Osteoblast (primary cell): ENCODE measurements at places on chromosomes 13 and 19. TPM values are rescaled to one million over a fixed set of nuclear protein-coding genes. Genes with fewer than 3 reads are reported as not detected.

DNA sequence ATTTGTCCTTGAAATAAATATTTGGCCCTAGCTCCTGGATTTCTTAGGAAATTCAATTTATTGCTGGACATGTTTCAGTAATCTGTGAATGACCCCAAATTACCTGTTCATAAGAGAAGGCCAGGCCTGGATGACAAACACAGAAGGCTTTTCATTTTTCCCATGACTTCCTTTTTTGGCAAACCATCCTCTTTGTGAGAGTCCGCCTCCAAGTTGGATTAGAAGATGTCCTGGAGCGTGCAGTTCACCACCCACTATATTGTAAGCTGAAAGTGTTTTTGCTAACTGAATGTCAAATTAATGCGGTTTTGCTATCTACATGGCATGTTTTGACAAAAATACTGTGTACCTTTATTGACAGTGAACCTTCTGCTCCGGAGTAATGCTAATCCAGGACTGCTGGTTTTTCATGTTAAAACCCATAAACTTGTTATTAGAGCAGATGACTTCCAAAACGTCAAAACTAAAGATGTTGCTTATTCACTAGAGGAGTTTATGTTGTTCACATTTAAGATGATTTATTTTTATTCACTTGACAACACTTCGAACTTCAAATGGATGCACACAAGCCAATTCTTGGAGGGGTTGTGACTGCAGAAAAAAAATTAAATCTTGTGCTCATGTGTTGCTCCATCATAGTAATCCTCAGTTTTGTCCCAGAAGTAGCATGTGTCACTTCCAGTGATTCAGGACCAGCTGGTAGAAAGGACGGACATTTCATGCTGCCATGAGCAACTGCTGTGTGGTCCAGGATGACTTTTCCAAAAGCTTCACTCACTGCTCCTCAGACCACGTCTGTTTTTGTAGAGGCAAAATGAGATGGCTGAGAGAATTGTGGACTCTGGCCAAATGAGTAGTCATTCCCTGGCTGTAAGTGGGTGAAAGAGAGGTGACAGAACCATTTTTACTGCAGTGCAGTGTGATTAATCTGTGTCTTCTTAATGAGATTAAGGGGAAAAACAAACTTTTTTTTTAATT, 71.0 kb downstream of the ITGBL1 start:
- H3K4me3 ChIP-seq = no peak overlapping the region
- no peaks in the 10 kb centered on the region for H3K27me3 ChIP-seq
- DNase-seq = peak; percentile 42
- H3K36me3 ChIP-seq = no peaks in the 10 kb centered on the region
- H3K27ac ChIP-seq = peak overlapping the region; percentile 64

OSCAR gene
- total RNA-seq = 0.36 and 0.59 TPM in 2 replicates

ZNF729 gene
- not detected in 2 replicates for total RNA-seq

- no peaks in the 10 kb centered on the region for H3K27me3 ChIP-seq
- H3K27ac ChIP-seq = no peak overlapping the region
- no peak overlapping the region for H3K4me3 ChIP-seq
Measured at GRCh38 chr13:19567820-19568534, 6.6 kb upstream of the TPTE2 start.

SUPT5H gene
- 71.9 and 91.2 TPM in 2 replicates for total RNA-seq

DNA sequence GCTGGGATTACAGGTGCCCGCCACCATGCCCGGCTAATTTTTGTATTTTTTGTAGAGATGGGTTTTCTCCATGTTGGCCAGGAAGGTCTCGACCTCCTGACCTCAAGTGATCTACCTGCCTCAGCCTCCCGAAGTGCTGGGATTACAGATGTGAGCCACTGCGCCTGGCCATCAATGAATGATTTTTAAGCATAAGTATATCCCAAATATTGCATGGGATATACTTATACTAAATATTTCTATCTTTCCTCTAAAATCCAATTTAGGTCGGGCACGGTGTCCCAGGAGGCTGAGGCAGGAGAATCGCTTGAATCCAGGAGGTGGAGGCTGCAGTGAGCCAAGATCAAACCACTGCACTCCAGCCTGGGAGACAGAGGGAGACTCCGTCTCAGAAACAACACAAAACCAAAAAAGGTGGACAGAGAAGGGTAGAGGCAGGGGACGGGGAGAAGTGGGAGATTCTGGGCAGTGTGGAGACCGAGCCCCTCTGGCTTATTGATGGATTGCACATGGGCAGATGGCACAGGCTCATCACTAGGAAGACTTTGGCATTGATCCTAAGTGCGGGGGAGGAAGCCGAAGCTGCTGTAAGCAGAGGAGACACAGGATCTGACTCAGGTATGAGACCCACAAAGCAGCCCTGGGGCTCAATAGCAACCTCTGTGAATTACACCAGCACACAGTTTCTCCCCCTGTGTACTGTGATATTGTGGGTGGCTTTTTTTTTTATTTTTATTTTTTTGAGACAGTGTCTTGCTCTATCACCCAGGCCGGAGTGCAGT, 13.5 kb downstream of the ARRDC5 start:
- no peak overlapping the region for H3K4me3 ChIP-seq
- H3K27ac ChIP-seq = no peak overlapping the region
- no peaks in the 10 kb centered on the region for H3K4me1 ChIP-seq
- no peaks in the 10 kb centered on the region for H3K27me3 ChIP-seq
- H3K36me3 ChIP-seq = no peaks in the 10 kb centered on the region

GRCh38 chr19:2476451-2477140, 669 bp downstream of the GADD45B start:
- H3K27me3 ChIP-seq = no peaks in the 10 kb centered on the region
- peak overlapping the region; percentile 87 for H3K27ac ChIP-seq
- peaks cover 16% of the 10 kb centered on the region for H3K36me3 ChIP-seq
- peak; percentile 91 for DNase-seq
- peak overlapping the region; percentile 100 for H3K4me3 ChIP-seq

- H3K27ac ChIP-seq = peak overlapping the region; percentile 89
- no peaks in the 10 kb centered on the region for H3K36me3 ChIP-seq
- H3K27me3 ChIP-seq = no peaks in the 10 kb centered on the region
- DNase-seq = peak; percentile 35
Measured at GRCh38 chr19:17510220-17510993, 1.0 kb upstream of the PGLS start.

CLDND2 gene
- total RNA-seq = not detected in 2 replicates

ZNF345 gene
- 4.7 and 5.3 TPM in 2 replicates for total RNA-seq

NLRP9 gene
- total RNA-seq = not detected in 2 replicates

DNA sequence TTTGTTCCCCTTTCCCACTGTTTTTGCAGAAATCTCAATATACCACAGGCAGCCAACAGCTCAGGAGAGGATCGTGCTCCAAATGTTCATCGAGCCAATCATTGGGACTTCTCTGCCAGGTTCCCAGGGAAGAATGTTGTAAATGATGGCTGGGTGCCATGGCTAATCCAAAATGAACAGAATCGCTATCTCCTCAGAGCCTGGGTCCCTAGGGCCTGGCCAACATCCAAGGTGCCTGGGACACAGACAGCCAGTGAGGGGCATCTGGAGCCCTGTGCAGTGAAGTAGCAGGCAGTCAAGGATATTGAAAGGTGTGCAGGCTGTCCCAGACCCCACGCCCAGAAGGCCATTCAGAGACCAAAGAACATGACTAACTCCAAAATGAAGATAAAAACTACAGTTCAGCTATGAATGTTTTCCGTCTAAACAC, 37.8 kb downstream of the BRD4 start:
- H3K27ac ChIP-seq = peak overlapping the region; percentile 16
- H3K4me1 ChIP-seq = peaks cover 65% of the 10 kb centered on the region
- no peaks in the 10 kb centered on the region for H3K27me3 ChIP-seq
- no peaks in the 10 kb centered on the region for H3K36me3 ChIP-seq
- H3K4me3 ChIP-seq = no peak overlapping the region

- H3K27me3 ChIP-seq = no peaks in the 10 kb centered on the region
- no peak for DNase-seq
- H3K4me3 ChIP-seq = no peak overlapping the region
- no peaks in the 10 kb centered on the region for H3K4me1 ChIP-seq
- H3K36me3 ChIP-seq = no peaks in the 10 kb centered on the region
Measured at GRCh38 chr13:83470133-83470797, 412.0 kb downstream of the SLITRK1 start.

TGFBR3L gene
- total RNA-seq = under 0.01 TPM in 1 of 2 replicates, not detected in the other

DNA sequence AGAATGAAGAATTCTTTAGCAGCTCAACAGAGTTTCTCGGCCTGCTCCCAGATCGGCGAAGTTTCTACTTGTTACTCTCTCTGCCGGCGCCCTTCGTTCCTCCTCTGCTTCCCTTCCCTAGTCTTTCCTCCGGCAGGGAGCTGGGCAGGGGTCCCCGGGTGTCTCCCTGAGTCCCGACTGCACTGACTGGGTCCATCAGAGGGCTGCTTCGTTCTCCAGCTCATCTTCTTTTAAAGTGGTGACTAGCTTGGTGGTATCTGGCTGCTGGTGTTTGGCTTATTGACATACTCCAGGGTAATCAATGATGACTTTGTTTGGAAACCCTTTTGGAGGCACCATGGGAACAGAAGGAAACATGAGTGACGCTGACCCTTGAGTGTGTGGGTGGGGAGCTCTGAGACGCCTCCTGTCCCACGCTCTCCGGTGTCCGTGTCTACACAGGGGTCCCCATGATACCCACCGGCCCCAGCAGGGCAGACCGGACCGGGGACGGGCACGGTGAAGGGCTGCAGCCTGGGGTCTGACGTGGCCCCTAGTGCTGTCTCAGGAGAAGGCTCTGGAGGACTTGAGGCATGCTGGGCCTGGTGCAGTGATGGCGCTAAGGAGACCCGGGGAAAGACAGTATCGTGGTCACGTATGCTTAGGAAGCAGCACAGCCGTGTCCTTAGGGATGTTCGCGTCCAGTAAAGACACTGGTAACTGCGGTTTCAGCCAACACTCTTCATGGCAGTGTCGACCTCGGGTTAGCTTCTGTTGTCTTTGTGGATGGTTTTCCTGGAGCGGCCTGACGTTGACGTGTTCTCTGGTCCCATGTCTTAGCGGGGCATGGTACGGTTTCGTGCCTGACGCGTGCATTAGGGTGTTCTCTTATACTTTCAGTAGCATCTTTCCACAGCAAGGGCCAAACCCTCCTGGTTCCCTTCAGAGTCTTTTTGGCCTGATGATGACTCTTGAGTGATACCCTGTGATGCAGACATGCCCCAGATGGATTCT, 23.8 kb downstream of the NAXD start:
- H3K4me3 ChIP-seq = no peak overlapping the region
- H3K4me1 ChIP-seq = peaks cover 7% of the 10 kb centered on the region
- H3K27me3 ChIP-seq = no peaks in the 10 kb centered on the region
- H3K27ac ChIP-seq = no peak overlapping the region

DNA sequence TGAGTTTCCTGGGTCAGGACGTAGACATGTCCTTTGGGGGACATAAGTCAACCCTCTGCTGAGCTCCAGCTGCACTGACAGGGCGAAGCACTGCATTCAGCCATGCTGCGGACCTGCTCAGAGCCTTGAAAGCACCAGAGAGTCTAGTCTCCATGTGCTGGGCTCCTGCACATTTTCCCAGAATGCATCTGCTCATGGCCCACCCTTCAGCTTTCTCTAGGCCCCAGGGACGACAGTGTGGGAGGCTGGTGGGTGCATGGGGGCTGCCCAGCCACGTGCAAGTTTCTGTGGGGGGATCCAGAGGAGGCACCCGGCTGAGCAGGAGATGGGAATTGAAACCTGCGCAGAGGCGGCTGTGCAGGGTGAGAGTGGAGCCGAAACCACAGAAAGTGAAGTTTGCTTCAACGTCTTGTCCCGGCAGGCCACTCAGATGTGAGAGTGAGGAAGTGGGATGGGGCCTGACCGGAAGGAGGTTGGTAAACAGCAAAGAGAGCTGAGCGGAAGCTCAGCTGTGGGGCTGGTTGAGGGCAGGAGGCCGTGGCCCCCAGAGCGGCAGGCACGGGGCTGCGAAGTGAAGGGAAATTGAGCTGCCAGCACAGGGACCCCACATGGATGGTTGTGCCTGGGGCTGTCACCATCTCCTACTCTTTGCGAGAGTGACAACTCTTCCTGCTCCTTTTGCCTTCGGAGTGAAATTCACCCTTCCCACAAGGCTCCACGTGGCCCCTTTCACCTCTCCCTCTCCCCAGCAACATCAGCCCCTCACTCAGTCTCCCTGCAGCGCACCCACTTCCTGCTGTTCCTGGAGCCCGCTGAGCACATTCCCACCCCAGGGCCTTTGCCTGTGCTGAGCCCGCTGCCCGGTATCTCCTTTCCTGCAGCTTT, 11.8 kb downstream of the PGLS start:
- DNase-seq = peak; percentile 54
- H3K27me3 ChIP-seq = no peaks in the 10 kb centered on the region
- no peak overlapping the region for H3K27ac ChIP-seq
- H3K4me3 ChIP-seq = no peak overlapping the region

GRCh38 chr13:28267497-28267896, 129.2 kb downstream of the PAN3 start:
- no peak for DNase-seq
- H3K27me3 ChIP-seq = no peaks in the 10 kb centered on the region
- H3K27ac ChIP-seq = no peak overlapping the region
- peaks cover 17% of the 10 kb centered on the region for H3K36me3 ChIP-seq
- no peaks in the 10 kb centered on the region for H3K4me1 ChIP-seq

GRCh38 chr19:20423381-20424197, 142.0 kb downstream of the ZNF737 start:
- peak overlapping the region; percentile 94 for H3K27ac ChIP-seq
- peaks cover 4% of the 10 kb centered on the region for H3K36me3 ChIP-seq
- peak overlapping the region; percentile 82 for H3K4me3 ChIP-seq
- peak; percentile 30 for DNase-seq

ZFR2 gene
- not detected in 2 replicates for total RNA-seq

ZNF730 gene
- 0.72 and 1.2 TPM in 2 replicates for total RNA-seq

- no peaks in the 10 kb centered on the region for H3K36me3 ChIP-seq
- H3K27ac ChIP-seq = no peak overlapping the region
- H3K4me3 ChIP-seq = peak overlapping the region; percentile 30
- no peak for DNase-seq
Measured at GRCh38 chr13:32811297-32811800, 204.9 kb upstream of the KL start.

ZNF570 gene
- total RNA-seq = 6.9 and 12.4 TPM in 2 replicates

DNA sequence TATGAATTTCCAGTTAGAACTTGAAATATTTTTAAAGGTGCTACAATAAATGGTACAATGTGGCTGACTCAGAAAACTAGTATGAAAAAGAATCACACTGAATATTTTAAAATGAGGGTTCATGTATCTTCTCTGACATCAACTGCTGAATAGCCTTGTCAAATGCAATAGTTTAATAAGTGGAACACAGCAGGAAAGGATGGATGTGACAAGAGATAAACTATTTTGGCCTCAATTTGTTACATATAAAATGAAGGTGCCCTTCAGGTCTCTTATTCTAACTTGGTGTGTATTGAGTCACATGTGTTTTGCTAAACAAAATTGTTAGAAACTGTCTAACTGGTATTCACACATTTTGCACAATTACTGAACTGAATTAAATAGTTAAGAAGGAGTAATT, 1018.4 kb upstream of the PCDH20 start:
- no peak overlapping the region for H3K27ac ChIP-seq
- no peaks in the 10 kb centered on the region for H3K36me3 ChIP-seq
- no peak for DNase-seq
- H3K4me1 ChIP-seq = no peaks in the 10 kb centered on the region
- H3K4me3 ChIP-seq = no peak overlapping the region
- H3K27me3 ChIP-seq = no peaks in the 10 kb centered on the region

DNA sequence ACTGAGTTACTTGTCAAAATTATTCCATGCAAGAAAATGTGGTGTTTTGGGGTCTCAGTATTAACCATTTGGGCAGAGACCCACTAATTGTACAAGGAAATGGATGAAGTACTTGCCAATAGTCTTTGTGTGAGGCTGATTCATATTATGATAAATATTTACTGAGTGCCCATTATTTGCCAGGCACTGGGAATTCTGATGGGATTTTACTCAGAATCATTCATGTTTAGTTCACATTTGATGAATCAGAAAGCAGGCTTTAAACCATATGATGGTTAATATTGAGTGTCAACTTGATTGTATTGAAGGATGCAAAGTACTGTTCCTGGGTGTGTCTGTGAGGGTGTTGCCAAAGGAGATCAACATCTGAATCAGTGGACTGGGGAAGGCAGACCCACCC, 66.2 kb upstream of the SOX21 start:
- H3K27ac ChIP-seq = no peak overlapping the region
- no peaks in the 10 kb centered on the region for H3K27me3 ChIP-seq
- DNase-seq = no peak
